ENCODE measurements at places on chromosomes 1 and 21. TPM values are rescaled to one million over a fixed set of nuclear protein-coding genes. Genes with fewer than 3 reads are reported as not detected.
A peak's percentile ranks its signal among the peaks of the same experiment; 100 is the strongest.

GRCh38 chr1:160256396-160257046, 5.8 kb downstream of the DCAF8 start:
- DNase-seq: peak; percentile 48

- DNase-seq: peak; percentile 71
These were observed 343.4 kb downstream of the MATN1 start for GRCh38 chr1:30379684-30380624.

- DNase-seq: no peak
These were observed 22.5 kb upstream of the SYDE2 start for GRCh38 chr1:85223334-85223733.

Gene RAB3B
- 144 TPM for total RNA-seq

DNA sequence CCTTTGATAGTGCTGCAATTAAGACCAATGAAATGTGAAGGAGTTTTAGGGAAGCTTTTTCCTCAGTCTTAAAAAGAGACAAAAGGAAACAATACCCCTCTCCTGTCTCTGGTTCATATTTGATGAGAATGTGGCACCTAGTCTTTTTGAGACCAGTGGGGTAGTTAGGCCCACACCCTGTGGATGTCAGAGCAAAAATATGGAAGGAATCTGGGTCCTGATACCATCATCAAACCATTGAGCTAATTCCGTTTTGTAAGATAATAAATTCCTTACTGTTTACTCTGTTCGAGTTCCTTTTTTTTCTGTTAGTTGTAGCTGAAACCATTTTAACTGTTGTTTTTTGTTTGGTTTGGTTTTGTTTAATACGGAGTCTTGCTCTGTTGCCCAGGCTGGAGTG, 33.3 kb downstream of the PTPRC start:
- peak; percentile 90 for DNase-seq

Gene ALDH4A1
- total RNA-seq: 20.6 TPM

Gene OR2T33
- total RNA-seq: not detected

DNA sequence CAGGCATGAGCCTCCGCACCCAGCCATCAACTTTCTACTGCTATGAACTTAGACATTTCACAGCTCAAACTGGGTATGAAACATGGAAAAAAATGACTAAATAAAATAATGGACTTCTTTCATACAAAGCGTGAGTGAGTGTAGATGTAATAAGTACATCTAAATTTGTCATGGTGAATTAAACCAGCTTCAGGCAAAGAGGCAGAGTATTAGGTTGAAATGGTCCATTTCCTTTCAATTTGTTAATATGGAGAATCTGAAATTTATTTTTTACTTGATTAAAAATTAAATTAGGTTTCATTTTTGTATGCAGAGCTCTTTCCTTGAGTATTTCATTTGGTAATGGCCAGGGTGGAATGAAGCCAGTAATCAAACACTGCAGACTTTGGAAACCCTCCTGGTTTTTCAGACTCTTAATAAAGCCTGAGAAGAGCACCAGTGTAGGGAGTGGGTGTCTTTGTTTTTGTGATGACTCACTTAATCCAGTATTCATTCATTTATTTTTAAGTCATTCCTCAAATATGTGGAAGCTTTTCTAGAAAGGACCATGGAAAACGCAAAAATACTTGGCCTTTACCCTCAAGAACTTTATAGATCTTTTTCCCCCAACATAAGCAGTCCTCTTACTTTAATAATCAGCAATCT, 49.2 kb downstream of the ALG14 start:
- DNase-seq: peak; percentile 58

GRCh38 chr1:46490406-46490655, 695 bp downstream of the DMBX1 start:
- no peak for DNase-seq

Gene FAM229A
- 2.0 TPM for total RNA-seq

Gene KCNA3
- not detected for total RNA-seq

Gene P3R3URF
- not detected for total RNA-seq

GRCh38 chr21:21457077-21457476, 458.9 kb downstream of the NCAM2 start:
- no peak for DNase-seq

Gene NT5C1A
- total RNA-seq: not detected

DNA sequence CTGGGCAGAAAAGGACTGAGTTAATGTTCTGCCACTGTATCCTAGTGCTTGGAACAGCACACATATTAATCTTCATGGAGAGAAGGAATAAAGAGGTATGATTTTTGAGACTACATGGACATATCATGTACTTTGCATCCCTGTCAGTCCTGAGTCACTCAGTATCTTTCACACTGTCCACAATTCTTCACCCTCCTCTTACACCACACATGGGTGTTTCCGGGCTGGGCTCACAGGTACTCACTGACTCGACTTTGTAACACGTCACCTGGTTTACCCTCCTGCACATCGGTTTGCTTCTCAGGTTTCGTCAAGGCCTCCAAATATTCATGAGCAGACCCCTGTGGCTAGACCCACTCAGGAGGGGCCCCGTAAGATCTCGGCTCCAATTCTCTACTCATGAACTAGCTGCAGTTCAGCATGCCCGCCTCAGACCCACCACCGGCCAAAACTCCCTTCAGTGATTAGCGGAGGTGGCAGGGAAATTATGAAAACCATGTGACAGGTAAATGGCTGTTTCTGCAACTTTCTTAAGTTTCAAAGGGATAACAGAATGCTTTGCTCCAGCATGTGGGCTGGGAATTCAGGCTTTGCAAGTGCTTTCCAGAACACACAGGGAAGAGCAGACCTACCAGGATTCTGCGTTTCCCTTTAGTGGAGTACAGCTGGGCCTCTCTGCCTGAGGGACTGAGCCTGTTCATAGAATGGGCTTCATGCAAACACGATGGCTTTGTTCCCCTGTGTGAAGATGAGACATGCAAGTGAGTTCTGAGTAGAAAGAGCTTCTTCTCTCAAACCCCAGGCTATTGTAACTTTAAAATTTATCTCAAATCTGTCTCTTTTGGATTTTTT, 31.3 kb upstream of the TRABD2B start:
- DNase-seq: no peak

- DNase-seq: peak; percentile 31
These were observed 352.4 kb downstream of the USP25 start for GRCh38 chr21:16082038-16082816.

DNA sequence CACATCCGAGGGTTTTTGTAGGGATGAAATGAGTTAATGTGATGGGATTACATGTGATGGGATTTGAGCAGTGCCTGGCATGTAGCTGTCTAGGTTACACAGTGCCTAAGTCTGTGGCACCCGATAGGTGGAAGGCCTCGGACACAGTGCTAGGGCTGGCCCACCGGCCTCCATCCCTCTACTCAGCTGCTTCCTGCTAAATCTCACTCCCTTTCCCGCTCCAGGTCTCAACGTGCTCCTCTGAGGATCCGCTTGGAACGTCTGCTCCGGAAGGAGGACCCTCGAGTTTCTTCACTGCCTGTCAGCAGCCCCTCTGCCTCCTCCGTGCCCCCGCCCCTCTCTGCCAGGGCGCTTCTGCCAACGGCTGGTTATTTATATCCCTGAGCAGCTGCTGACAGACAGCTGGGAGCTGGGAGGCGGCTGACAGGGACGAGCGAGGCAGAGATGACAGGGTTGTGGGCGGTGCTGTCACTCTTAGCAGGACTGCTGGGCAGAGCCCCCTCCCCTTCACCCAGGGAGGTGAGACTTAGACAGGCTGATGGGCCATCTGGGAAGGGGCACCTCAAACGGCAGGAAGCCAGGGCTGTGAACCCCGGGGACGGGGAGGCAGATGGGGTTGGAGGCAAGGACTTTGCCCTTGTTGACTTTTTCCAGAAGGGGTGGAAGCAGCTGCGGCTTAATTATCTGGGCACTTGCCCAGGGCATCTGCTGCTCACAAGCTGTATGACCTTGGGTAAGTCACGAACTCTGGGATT, 26.6 kb upstream of the LRRN2 start:
- no peak for DNase-seq

Gene RPE65
- total RNA-seq: not detected

Data from HFFc6 (cell line).